Activated CD8-positive, alpha-beta memory T cell treated with anti-CD3 and anti-CD28 coated beads, Interleukin-2, amount 10 ng/mL, durations not matched to agents 7 days and 5 days (primary cell): ENCODE measurements at places on chromosomes 16 and 17. TPM values are rescaled to one million over a fixed set of nuclear protein-coding genes. Genes with fewer than 3 reads are reported as not detected.
A peak's percentile ranks its signal among the peaks of the same experiment; 100 is the strongest.

DNA sequence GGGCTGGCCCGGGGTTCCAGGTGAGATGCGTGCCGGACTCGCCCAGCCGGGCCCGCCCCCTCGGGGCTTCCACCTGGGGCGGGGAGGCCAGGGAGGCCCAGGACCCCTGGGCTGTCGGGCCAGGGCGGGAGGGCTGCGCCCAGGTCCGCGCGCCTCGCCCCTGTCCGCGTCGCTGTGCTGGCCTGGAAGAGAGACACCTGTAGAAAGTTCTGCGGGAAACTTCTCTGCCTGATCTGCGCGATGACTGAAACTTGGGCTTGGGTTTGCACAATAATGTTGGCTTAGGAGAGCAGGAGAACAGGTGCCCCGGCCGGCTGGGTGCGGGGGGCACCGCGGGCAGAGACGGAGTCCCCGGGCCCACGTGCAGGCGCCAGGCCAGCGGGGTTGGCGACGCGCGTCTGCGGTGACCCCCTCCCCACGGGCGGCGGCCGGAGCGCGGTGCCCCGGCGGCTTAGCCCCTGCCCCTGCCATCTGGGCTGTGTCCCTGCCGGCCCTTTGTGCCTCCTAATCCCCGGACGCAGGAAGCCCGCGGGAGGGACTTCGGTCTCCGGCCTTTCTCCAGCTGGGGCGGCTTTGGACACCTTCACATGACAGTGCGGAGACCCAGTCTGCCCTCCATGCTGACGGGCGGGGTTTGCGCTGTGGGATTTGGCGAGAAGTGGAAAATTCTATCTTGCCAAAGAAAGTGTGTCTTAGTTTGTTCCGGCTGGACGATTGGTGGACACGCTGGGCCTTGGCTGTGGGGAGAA is 483 bp downstream of the LLGL2 start:
- peaks cover 6% of the 10 kb centered on the region for H3K27me3 ChIP-seq
- peaks cover 12% of the 10 kb centered on the region for H3K36me3 ChIP-seq
- H3K4me1 ChIP-seq, result peaks cover 16% of the 10 kb centered on the region
- DNase-seq, result no peak
- peak overlapping the region; percentile 70 for H3K4me3 ChIP-seq

DNA sequence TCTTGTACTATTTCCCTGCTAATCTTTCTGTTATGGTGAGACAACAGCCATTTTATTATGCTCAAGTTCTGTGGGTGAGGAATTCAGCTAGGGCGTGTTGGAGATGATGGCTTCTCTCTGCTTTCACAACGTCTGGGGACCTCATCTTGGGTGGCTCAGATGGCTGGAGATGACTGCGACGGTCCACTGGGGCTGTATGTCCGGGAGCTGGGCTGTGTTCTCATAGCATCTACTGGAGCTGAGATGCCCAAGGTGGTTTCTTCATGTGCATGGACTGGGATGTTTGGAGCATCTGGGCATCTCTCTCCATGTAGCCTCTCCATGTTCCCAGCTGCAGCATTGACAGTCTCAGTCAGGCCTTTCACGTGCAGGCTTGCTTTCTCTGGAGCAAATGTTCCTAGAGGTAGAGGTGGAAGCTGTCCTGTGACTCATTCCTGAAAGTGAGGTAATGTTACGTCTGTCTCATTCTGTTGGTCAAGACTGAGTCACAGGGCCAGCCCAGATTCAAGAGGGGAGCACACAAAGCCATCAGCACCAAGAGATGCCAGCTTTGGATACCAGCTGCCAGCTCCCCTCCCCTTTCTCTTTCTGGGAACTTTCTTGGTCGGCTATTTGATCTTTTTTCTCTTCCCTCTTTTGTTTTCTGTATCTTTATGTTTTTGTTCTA is 96.2 kb downstream of the RAP1GAP2 start:
- H3K27ac ChIP-seq, result no peak overlapping the region
- no peak for DNase-seq
- no peaks in the 10 kb centered on the region for H3K4me1 ChIP-seq
- no peaks in the 10 kb centered on the region for H3K27me3 ChIP-seq
- H3K36me3 ChIP-seq, result no peaks in the 10 kb centered on the region

Gene KRTAP1-5
- not detected for total RNA-seq

Gene CPSF4L
- total RNA-seq, result not detected

DNA sequence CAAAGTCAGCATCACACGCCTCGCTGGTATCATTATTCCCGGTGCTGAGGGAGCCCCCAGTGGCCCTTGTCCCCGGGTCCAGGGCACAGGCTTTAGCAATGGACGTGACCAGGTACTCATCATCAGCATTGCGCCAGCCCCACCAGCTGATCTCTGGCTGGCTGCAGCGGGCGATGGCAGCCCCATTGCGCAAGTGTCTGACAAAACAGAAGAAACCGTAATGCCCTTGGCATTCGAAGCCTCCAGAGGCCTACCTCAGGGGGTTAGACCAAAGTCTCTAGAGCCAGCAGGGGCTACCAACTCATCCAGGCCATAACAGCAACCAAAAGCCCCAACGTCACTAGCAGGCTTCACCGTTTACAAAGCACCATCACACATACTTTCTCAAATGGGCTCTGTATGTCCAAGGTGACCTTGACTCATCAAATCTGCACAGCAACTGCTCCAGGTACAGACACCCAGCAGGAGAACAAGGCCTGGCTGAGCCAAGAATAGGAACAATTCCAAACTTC is 7.3 kb downstream of the MTMR4 start:
- H3K27me3 ChIP-seq, result no peaks in the 10 kb centered on the region
- H3K4me1 ChIP-seq, result peaks cover 17% of the 10 kb centered on the region
- H3K36me3 ChIP-seq, result peaks cover 53% of the 10 kb centered on the region
- no peak for DNase-seq

Gene PABPN1L
- not detected for total RNA-seq

Gene BAIAP3
- 0.53 TPM for total RNA-seq

Gene NLGN2
- total RNA-seq, result 2.0 TPM

DNA sequence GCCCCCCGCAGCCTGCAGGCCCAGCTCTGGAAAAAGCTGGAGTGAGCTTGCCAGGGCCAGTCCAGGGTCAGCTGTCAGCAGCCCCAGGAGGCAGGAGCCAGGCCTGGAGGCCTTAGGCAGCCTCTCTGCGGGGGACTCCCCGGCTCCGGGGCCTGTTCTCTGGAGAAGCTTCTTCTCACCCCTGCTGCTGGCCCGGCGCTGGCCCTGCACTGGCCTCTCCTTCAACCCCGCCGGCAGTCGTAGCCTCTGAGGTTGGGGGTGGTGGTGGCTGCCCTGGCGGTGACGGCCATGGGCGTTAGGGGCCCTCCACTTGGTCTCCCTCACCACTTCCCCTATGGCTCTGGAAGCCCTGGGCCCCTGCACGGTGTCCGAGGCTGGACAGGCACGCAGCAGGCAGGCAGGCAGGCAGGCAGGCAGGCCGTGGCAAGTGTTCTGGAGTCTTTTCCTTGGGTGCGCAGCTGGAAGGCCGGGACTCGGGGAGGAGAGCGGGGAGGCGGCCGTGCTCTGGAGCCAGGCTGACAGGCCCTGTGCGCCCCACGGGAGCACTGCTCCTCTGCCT is 2.1 kb downstream of the FOXF1 start:
- peaks cover 6% of the 10 kb centered on the region for H3K36me3 ChIP-seq
- DNase-seq, result no peak
- H3K4me3 ChIP-seq, result no peak overlapping the region

DNA sequence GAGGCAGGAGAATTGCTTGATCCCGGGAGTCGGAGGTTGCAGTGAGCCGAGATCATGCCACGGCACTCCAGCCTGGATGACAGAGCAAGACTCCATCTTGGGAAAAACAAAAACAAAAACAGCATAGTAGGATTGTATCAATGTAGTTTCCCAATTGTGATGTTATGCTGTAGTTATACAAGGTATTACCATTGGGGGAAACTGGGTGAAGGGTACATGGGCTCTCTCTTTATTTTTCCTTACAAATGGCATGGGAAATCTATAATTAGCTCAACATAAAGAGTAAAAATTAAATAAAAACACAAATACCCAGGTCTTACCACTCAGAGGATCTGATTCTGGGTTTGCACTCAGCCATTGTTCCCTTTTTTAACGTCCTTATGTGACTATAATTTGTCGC is 107.9 kb downstream of the KATNIP start:
- no peak overlapping the region for H3K4me3 ChIP-seq
- DNase-seq, result no peak
- no peak overlapping the region for H3K27ac ChIP-seq
- H3K36me3 ChIP-seq, result peaks cover 2% of the 10 kb centered on the region
- H3K27me3 ChIP-seq, result no peaks in the 10 kb centered on the region
- no peaks in the 10 kb centered on the region for H3K4me1 ChIP-seq

Gene HASPIN
- 31.2 TPM for total RNA-seq

Gene PRSS27
- 1.2 TPM for total RNA-seq

GRCh38 chr17:60403962-60404361 is 12.0 kb upstream of the USP32 start:
- H3K4me1 ChIP-seq, result peaks cover 16% of the 10 kb centered on the region
- no peak for DNase-seq
- H3K27me3 ChIP-seq, result peaks cover 4% of the 10 kb centered on the region
- no peak overlapping the region for H3K4me3 ChIP-seq

DNA sequence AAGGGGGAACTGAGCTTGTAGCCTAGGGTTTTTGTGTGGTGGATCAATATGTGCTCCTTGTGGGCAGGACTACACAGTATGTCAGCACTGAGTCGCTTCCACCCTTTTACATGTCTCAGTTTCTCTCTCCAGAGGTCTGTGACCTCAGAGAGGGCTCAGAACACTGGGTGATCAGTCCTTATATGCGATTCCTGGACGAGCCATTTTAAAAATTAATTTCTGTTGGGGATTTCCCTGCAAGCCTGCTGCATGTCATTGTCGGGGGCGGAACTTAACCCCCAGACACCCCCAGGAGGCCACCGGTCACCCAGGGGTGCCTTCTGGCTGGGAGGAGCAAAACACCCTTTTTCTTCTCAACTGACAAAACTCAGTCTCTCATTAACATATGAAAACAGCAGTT is 14.1 kb downstream of the DHRS7B start:
- H3K36me3 ChIP-seq, result peaks cover 24% of the 10 kb centered on the region
- H3K27me3 ChIP-seq, result no peaks in the 10 kb centered on the region
- H3K27ac ChIP-seq, result no peak overlapping the region
- DNase-seq, result no peak
- H3K4me3 ChIP-seq, result no peak overlapping the region
- peaks cover 2% of the 10 kb centered on the region for H3K4me1 ChIP-seq

DNA sequence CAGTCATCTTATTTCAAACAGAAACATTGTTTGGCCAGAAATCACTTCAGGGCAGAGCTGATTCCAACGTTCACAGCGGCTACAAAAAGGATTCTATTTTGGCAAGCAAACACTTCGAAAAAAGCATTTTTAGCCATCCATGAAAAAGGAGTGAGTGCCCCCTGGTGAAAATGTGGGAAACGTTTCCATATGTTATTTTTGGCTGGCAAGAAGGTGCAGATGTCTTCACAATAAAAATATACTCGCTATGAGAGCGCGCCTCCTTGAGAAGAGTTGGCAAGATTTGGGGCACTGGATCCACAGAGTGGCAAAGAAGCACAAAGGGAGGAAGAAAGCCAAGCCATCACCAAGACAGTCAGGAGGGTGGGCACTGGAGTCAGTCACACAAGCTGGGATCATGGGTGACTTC is 191.1 kb downstream of the CHD9NB start:
- H3K36me3 ChIP-seq, result no peaks in the 10 kb centered on the region
- H3K27ac ChIP-seq, result no peak overlapping the region
- H3K27me3 ChIP-seq, result no peaks in the 10 kb centered on the region

GRCh38 chr16:84528322-84528721 is 23.9 kb upstream of the MEAK7 start:
- DNase-seq, result no peak
- no peak overlapping the region for H3K4me3 ChIP-seq
- H3K36me3 ChIP-seq, result peaks cover 61% of the 10 kb centered on the region

- H3K27me3 ChIP-seq, result peaks cover 3% of the 10 kb centered on the region
- no peaks in the 10 kb centered on the region for H3K36me3 ChIP-seq
- no peak overlapping the region for H3K27ac ChIP-seq
These were observed 14.1 kb upstream of the CALB2 start for GRCh38 chr16:71344315-71344905.

DNA sequence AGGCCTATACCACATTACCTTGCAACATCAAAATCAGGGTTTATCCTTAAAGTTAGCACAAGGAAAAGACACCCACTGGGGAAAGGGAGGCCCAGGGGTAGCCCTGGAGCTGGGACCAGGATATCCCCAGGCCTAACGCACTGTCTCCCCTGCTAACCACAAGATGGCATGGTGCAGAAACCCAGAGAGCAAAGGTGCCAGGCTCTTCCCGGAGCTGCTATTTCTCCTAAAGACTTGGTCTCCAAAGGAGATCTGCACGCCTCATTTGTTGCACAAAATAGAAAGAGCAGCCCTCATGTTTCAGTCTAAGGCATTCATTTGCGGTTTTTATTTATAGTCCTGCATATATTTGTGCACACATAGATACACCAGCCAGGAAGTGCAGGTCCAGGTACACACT is 408.6 kb downstream of the SOX9 start:
- H3K27ac ChIP-seq, result no peak overlapping the region
- H3K36me3 ChIP-seq, result no peaks in the 10 kb centered on the region
- DNase-seq, result no peak
- H3K27me3 ChIP-seq, result no peaks in the 10 kb centered on the region
- H3K4me3 ChIP-seq, result no peak overlapping the region

- H3K36me3 ChIP-seq, result no peaks in the 10 kb centered on the region
- H3K4me1 ChIP-seq, result no peaks in the 10 kb centered on the region
- DNase-seq, result no peak
- no peaks in the 10 kb centered on the region for H3K27me3 ChIP-seq
- H3K27ac ChIP-seq, result no peak overlapping the region
These were observed 142.9 kb upstream of the MYOCD start for GRCh38 chr17:12522743-12523183.

DNA sequence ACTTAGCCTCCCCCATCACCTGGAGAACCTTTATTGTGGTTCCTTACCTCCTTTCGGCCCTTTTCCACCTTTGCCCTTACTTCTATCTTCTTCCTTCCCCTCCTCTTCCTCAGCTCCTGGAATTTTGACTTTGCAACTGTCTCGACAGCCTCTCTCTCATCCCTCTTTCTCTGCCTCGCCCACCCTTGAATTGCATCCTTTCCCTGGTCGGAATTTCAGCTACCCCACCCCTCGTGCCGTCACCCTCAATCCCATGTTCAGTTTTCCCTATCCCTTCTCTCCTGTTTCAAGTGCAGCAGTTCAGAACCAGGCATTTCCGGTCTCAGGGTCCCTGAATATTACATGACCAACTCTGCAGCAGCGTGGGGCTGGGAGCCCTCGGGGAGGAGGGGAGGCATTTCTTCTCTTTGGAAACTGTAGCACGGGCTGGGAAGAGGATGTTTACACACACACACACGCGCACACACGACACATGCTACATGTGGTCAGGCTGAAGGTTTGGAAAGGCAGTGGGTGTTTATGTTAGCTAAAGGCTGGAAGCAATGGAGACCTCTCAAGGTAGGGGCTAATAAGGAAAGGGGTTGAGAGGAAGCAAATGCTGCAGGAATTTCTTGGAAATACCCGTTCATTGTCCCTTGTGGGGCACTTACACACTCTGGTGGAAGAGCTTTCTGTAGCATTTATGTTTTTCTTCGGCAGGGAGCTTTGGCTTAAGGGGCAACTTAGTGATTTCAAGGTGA is 971 bp downstream of the MINK1 start:
- peak overlapping the region; percentile 69 for H3K27ac ChIP-seq
- H3K4me1 ChIP-seq, result peaks cover 37% of the 10 kb centered on the region
- H3K36me3 ChIP-seq, result peaks cover 6% of the 10 kb centered on the region
- no peak for DNase-seq

GRCh38 chr16:79074951-79075350 is 525.6 kb downstream of the MAF start:
- H3K4me1 ChIP-seq, result peaks cover 63% of the 10 kb centered on the region
- DNase-seq, result no peak
- H3K36me3 ChIP-seq, result peaks cover 13% of the 10 kb centered on the region
- H3K4me3 ChIP-seq, result no peak overlapping the region
- peaks cover 28% of the 10 kb centered on the region for H3K27me3 ChIP-seq

GRCh38 chr16:2388139-2388874 is 40.9 kb upstream of the CCNF start:
- no peaks in the 10 kb centered on the region for H3K36me3 ChIP-seq
- H3K27ac ChIP-seq, result no peak overlapping the region
- H3K27me3 ChIP-seq, result peaks cover 3% of the 10 kb centered on the region
- DNase-seq, result no peak
- H3K4me1 ChIP-seq, result no peaks in the 10 kb centered on the region
